Fibroblast of skin of left biceps (primary cell): ENCODE measurements at places on chromosomes 3 and 15.

DNA sequence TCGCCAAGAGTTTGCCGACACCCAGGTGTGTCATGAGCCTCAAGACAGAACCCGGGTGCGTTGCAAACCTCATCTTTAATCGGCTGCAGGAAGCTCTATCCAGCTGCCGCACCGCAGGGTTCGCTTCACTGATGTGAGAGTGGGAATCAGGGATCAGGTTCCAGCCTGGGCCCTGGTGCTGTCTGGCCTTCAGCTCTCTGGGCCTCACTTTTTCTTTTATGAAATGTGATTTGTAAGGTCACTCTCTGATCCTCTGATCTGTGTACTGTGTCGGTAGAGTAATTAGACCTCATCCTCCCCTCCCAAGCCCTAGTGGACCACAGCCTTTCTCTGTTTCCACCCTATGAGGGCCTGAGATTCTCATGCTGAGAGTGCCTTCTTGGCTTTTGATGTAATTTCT, 202.8 kb upstream of the UBE2E1 start:
- no peak for DNase-seq

- no peak for DNase-seq
Observed at GRCh38 chr3:38118421-38119247, 18.3 kb downstream of the ACAA1 start.

GRCh38 chr15:36601497-36601932, 22.1 kb downstream of the CDIN1 start:
- no peak for DNase-seq

DNA sequence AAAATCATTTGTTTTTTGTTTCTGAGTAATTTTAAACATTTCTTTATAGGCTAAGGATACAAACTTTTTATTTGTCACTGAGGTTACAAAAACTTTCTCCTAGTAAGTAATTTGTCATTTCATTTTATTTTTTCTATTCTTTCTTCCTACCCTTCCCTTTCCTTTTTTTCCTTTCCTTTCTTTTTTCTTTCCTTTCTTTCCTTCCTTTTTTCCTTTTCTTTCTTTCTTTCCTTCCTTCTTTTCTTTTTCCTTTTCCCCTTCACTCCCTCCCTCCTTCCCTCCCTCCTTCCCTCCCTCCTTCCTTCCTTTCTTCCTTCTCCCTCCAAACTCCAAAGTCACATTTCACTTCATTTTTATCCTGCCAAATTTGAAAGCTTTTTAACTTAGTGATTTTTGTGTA, 115.1 kb upstream of the FAN1 start:
- DNase-seq: no peak

DNA sequence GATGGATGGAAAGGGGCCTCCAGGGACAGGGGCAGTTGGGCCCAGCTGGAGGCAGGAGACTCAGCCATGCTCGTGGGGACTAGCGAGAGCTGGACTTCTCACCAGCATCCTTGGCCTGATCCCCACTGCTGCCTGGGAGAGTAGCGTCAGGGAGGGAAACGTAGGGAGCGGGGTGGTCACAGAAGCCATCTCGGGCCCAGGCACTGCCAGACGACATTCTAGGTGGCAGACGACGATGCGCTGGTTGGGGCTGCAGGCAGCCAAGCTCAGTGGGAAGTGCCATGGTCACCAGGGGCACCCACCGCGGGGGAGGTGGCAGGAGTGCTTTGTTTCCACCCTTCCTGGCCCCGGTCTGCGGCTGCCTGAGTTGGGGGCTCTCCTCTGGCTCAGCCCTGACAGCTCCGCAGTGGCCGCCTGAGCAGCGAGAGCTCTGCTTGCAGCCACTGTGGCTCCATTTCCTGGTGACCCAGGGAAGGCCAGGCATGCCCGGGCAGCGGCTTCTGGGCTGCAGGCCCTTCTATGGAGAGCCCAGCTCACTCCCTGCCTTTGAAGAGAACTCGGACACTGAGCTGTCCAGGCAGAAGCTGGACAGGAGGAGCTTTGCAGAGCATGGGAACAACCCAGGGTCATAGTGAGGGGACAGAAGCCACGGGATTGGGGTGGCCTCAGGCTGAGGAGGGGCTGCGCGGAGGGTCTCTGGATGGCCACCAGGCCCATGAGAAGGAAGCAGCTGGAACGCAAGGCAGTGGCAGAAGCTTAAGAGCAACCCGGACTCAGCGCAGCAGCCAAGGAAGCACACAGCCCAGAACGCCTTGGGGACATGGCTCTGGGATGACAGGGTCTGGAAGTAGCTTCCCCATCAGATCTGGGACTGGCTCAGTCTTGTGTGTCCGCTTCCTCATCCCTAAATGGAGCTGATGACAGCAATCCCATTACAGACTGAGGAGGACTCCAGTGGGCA, 30.8 kb downstream of the KLHL25 start:
- no peak for DNase-seq

DNA sequence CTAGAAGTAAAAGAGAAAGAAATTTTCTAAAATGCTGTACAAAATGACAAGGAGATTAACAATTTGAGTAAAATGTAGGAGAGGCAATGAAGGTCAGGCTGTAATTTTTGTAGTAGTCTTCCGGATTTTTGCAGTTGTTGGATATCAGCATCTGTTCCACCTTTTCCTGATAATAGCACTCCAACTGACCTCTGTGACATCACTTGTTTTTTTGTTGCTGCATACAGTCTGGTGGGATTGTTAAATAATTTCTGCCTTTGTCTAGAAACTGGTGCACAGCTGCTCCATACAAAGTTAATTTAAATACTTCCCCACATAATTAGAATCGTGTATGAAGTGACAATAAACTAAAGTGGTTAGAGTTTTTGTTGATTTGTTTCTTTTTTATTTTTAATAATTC, 731.4 kb downstream of the PLOD2 start:
- no peak for DNase-seq

DNA sequence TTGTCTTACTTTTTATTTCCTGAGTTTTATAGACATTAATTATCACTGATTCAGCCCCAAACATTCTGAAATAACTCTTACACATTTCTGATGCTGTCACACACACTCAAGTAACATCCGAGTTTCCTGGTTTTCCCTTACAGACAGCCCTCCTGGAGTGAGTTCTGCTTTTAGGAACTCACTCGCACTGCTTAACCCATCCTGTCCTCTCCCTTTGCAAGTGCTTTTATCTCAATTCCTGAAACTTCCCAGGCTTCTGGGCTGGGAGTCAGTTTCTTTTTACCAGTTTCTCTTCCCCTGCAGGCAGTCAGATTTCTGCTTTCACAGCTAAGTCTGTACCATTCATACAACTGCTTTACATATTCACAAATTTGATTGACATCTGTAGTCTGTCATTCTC, 15.6 kb upstream of the SH3GL3 start:
- no peak for DNase-seq

GRCh38 chr15:80436511-80437307, 32.5 kb downstream of the ARNT2 start:
- no peak for DNase-seq

DNA sequence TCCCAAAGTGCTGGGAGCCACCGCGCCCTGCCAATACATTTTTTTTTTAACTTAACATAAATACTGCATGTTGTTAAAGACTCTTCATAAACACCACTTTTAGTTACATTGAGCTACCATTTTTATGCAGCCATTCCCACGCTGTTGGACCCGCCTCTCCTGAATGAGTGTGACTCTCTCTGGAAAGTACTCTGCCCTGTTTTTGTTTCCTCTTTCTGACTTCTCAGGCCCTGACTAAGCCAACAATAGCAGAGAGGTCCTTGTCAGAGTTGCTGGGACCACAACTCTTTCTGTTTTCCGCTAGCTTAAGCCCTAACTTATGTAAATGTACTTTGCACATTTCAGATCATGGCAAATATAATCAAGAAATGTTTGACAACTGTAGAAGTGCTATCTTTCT, 35.2 kb downstream of the PARP15 start:
- DNase-seq: no peak

GRCh38 chr3:52215351-52215750, 10.1 kb downstream of the TLR9 start:
- no peak for DNase-seq

- DNase-seq: no peak
Observed at GRCh38 chr3:35727179-35727578, 87.9 kb downstream of the ARPP21 start.

DNA sequence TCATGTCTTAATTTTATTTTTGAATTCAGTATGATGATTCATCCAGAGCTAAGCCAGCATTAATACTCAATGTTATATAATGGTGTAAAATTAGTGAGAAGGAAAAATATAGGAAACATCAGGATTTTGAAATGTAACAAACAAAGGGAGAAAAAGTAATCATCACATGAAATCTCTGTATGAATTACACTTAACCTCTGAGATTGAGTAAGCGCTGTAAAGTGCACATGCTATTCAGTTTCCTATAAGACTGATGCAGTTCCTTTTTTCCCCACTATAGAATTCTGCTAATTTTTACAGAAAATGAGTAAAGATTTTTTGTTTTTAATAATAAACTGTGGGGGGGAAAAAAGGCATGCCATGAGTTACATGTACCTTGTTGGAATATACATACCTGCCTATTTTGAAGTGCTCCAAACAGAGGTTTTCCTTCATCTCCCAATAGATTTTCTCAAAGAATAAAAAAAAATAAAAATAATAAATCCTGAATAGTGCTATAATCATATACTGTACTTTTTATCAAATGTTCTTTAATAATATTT, 64.0 kb upstream of the TTBK2 start:
- no peak for DNase-seq

DNA sequence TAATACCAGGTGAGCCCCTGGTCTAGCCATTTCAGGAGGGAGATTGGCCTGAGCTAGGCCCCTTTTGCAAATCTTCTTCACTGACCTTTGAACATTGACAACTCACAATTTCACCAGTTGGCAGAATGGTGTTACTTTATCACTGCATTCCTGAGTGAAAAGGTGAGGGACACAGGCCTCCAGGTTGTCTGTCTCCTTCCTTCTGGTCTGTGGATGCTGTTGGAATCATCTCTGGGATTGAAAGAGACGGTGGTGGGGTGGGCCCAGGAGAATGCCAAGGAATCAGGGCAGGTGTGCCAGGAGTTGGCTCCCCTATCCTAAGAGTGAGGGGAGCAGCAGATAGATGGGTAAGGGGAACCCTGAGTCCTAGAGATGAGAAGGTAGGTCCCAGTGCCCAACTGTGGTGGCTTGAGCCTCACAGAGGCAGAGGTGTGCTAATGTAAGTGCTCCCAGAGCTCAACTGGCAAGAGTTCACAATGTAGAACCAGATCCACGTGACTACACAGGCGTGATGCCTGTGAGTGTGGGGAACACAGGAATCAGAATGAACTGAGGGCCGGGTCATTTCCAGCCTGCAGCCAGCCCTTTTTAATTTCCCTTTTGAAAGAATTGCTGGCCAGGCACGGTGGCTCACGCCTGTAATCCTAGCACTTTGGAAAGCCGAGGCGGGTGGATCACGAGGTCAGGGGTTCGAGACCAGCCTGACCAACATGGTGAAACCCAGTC, 11.2 kb downstream of the C3orf62 start:
- DNase-seq: no peak

DNA sequence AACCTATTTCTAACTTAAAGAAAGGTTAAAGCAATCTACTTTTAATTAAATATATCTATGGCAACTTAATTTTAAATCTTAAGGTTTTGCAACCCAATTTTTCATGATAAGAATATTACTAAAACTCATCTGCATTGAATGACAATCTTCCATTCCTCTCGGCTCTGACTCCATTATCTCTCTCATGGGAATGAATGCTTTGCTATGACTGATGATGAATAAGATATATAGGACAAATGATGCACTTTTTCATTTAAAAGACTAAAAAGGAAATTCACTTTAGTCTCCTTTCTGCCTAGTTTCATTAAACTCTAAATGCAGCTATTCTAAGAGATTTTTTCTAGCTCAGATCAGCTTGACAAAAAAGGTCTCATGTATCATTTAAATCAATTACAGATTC, 68.7 kb downstream of the GBE1 start:
- no peak for DNase-seq

- DNase-seq: no peak
Observed at GRCh38 chr15:60651101-60651500, 172.2 kb upstream of the ICE2 start.

DNA sequence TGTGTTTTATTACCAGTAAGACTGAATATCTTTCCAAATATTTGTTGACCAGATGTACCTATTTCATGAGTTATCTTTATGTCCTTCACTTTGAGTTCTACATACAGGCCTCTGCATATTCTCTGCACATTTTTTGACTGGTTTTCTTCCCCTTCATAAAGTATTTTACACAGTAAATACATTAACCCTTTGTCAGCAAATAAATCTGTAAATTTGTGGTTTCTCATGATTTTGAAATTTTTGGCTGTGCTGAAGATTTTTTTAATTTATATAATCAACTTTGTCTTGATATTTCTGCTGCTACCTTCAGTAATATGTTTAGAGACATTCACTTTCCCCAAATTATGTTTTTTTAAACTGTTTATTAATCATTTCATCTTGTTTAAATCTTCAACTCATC, 50.5 kb downstream of the WNT5A start:
- no peak for DNase-seq

DNA sequence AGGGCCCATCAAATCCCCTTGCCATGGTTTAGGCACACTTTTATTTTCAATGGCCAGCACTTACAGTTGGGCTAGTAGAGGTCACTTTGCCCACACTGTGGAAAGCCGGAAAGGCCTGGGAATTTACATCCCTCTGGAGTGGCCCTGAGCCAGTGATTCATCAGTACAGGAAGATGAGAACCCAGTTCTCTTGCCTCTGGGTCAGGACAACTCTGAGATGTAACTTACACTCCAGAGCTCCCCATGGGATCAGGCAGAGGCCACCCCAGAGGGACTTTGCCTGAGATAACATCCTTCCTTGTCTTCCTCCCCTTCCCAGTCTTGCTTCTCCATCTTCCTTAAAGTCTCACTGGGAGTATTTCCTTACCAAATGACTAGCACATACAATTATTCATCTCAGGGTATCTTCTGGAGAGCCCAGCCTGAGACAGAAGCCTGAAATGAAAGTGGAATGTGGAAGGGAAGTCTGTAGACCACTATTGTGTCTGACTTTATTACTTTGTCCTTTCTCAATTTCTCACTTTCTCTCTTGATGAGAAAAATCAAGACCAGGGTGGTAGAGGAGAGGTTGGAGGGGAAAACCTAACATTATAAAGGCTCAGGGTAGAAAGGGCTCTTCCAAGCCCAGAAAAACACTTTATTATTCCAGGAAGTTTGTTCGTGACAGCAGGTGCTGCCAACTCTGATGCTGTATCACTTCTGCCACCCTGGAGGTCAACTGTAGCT, 220.8 kb downstream of the ZNF621 start:
- DNase-seq: no peak

DNA sequence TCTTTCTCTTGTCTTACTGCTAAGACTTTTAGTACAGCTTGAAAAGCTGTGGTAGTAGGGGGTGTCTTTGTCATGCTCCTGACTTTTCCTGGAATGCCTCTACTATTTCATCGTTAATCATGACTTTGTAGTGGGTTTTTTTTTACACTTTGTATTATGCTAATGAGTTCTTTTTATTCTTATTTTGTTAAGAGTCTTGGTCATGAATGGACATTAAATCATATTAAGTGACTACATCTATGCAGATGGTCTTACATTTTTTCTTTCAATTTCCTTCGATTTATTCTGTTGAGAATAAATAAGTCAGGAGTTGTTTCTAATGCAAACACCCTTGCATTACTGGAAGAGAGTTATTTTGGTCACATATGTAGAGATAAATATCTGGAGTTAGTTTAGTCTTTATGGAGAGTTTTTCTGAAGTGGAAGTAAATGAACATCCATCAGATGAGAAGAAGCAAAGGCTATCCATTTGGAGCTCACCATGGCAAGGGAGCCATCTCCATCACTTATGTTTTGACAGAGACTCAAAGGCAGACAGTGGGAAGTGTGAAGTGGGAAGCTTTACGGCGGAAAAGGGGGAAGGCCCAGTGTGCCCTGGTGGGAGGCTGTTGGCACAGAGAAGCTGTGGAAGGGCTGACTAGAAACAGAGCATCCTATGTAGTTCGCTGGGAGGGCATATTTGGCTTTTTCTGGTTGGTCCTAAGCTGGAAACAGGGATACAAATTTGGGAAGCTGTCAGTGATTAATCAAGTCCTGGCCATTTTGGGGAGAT, 73.1 kb upstream of the PRR23E start:
- DNase-seq: no peak
